HFFc6 (cell line): ENCODE measurements at places on chromosomes 5 and 9. TPM values are rescaled to one million over a fixed set of nuclear protein-coding genes. Genes with fewer than 3 reads are reported as not detected.
A peak's percentile ranks its signal among the peaks of the same experiment; 100 is the strongest.

The GFI1B gene
- not detected in 3 replicates for total RNA-seq

The SVEP1 gene
- total RNA-seq, result 5.5 and 6.7 TPM in 2 replicates

The SPATA31E1 gene
- total RNA-seq, result not detected in 3 replicates

The IL17B gene
- 0.39 to 0.66 TPM (median 0.47 TPM) in 3 replicates for total RNA-seq

The SLC6A19 gene
- total RNA-seq, result not detected in 3 replicates

The PCDHGA7 gene
- 2.7 and 12.0 TPM in 2 replicates for total RNA-seq

The ASS1 gene
- total RNA-seq, result 54.0 to 109 TPM (median 70.3 TPM) in 3 replicates

The LCP2 gene
- not detected in 3 replicates for total RNA-seq

The LCN9 gene
- total RNA-seq, result not detected in 3 replicates

The BRD8 gene
- total RNA-seq, result 46.9 and 50.2 TPM in 2 replicates

The PCDHA10 gene
- total RNA-seq, result not detected in 3 replicates

DNA sequence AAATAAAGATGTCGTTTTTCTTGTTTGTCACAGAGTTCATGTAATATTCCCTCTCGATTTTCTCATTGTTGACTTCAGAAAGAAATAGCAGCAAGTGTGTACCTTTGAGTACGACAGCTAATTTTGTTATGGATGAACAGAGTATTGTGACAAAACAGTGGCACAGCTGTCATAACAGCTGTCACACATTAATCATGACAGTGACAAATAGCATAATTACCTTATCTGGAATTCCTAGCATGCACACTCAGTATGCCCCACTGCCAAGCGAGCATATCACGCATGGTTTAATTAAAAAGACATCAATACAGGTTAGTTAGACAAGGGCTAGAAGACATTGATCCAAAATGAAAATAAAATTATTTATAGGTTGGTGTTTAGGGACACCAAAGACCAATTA is 375.1 kb downstream of the SPATA31D1 start:
- DNase-seq, result no peak

- no peak for DNase-seq
Observed at GRCh38 chr5:181088289-181088688, 42.7 kb downstream of the OR2V1 start.

- no peak for DNase-seq
Observed at GRCh38 chr5:131639148-131639547, 4.1 kb upstream of the RAPGEF6 start.

DNA sequence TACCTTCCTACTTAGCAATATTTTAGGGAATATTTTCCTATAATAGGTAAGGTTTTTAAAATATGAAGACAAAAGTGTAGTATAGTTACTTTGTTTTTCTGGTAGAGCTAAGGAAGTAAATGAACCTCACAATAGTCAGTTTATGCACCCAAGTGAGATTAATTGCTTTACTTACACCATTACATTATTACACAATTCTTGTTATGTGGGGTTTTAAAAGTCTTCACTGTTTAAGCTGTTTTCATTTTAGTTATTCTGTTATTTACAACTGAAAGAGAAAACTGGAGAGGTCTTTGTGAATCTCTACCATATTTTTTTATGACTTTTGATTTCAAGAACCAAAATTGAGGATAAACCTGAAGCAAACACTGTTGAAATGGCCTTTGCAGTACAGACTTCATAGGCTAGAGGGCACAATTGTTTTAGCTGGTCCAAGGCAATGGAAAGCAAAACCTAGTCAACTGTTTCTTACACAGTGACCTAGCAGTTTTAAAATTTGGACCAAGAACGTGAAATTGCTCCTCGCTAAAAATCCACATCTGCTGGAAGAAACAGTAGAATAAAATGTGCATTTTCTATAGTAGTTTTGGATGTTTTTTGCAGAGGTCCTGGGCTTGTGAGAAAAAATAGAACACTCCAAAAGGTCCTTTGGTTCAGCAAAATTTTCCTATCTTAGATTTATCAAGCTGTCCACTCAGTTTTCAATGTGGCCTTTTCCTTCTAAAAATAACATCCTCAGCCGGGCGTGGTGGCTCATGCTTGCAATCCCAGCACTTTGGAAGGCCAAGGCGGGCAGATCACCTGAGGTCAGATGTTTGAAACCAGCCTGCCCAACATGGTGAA is 66.4 kb upstream of the FER start:
- DNase-seq, result peak; percentile 71

GRCh38 chr9:135414293-135414692 is 65.3 kb upstream of the PPP1R26 start:
- DNase-seq, result no peak

GRCh38 chr5:17882760-17883488 is 248.7 kb downstream of the TAF11L14 start:
- no peak for DNase-seq

GRCh38 chr9:227860-228259 is 13.2 kb downstream of the DOCK8 start:
- DNase-seq, result no peak

- DNase-seq, result no peak
Observed at GRCh38 chr5:138649775-138650174, 74.6 kb upstream of the HSPA9 start.

- no peak for DNase-seq
Observed at GRCh38 chr5:59542851-59543820, 350.4 kb downstream of the PDE4D start.

GRCh38 chr9:126295082-126295477 is 31.5 kb upstream of the MVB12B start:
- DNase-seq, result no peak

- no peak for DNase-seq
Observed at GRCh38 chr9:111871499-111871855, 25.1 kb upstream of the UGCG start.

- no peak for DNase-seq
Observed at GRCh38 chr5:131496400-131496713, 138.7 kb downstream of the RAPGEF6 start.

GRCh38 chr9:88923653-88924288 is 67.5 kb upstream of the S1PR3 start:
- no peak for DNase-seq

DNA sequence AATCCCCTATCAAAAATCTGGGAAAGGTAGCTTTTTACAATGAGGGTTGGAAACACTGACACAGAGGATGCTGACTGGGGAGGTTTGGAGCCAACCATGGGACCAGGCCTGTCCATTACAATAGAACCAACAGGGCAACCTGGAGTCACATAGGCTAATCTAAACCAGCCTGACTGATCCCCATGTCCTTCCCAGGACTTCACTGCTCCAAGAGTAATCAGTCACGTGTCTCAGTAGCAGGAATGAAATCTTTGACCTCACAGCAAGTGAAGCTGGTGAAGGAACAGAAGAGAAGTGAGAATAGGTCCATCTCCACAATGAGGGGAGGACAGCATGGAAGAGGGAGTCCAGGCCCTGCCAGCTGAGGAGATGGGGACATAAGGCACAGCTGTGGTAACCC is 16.0 kb upstream of the GLRX start:
- no peak for DNase-seq

GRCh38 chr9:110156902-110157301 is 51.1 kb downstream of the C9orf152 start:
- peak; percentile 76 for DNase-seq

GRCh38 chr5:132327252-132327955 is 33.2 kb downstream of the SLC22A4 start:
- DNase-seq, result no peak

DNA sequence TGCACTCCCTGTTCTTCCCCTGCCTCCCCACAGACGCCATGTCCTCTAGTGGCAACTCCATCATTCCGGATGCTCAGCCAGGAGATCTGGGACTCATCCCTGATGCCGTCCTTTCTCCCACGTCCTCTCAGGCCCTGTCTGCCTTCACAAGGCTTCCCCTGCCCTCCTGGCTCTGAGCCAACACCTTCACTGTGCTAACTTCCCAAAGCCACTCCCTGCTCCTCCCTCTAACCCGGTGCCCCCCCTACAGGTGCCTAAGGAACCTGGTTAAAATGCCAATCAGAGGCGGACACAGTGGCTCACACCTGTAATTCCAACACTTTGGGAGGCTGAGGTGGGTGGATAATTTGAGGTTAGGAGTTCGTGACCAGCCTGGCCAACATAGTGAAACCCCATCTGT is 67.6 kb downstream of the LMX1B start:
- no peak for DNase-seq

- DNase-seq, result no peak
Observed at GRCh38 chr5:6202149-6202967, 176.0 kb downstream of the MED10 start.

DNA sequence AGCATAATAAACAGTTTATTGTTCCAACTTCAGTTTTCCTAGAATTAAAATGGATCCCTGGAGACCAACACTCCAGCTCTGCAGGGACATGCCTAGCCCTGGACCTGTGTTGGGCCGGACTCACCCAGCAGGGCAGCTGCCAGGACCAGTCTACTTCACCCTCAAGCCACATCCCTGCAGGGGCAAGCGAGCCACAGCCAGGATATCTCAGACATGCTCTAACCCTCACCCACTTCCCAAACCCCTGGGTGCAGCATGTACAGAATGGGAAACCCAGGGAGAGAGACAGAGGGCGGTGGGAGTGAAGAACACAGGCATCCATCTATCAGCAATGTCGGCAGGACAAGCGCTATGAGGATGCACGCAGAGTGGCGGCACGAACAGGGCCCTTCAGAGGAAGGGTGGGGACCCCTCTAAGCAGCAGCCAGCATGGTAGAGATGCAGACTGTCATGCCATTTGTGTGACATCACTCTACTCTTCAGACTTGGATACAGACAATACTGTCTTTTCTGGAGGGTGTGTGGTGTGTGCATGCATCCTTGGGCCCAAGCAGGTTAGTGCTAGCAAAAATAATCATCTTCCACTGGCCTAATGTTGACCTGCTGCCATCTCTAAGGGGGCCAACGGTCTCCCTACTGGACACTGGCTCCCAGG is 83.1 kb downstream of the SEMA4D start:
- DNase-seq, result no peak

- DNase-seq, result no peak
Observed at GRCh38 chr5:152932621-152933020, 527.5 kb upstream of the NMUR2 start.

- no peak for DNase-seq
Observed at GRCh38 chr9:94746541-94747370, 20.3 kb downstream of the AOPEP start.
